ENCODE measurements at places on chromosomes 2 and 18.

DNA sequence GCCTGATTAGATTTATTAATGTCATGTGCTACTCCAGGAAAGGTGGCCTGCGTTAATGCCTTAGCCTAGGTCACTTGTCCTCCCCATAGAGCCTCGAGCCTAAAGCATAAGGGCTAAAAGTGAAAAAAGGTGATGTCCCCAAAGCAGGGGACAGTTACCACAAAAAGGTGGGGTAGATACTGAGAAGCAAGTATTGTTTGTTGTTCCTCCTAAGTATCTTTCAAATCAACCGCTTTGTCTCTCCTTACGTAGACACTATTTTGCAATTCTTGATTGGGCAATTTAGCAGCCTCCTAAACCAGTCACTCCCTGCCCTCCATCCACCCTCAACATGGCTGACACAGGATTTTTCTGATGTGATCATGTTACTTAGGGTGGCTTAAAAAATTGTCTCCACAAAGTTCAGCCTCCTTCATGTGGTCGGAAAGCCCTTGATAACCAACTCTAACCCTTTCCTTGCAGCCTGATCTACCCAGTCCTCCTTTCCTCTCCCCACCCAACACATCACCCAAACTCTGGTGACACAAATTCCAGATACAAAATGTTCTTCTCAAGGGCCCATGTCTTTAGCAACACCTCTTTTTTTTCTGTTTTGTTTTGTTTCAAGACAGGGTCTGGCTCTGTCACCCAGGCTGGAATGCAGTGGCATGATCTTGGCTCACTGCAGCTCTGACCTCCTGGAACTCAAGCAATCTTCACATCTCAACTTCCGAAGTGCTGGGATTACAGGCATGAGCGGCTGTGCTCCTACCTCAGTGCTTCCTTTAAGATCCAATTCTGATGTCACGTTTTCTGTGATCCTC is 6.9 kb downstream of the INHA start:
- no peak for DNase-seq

DNA sequence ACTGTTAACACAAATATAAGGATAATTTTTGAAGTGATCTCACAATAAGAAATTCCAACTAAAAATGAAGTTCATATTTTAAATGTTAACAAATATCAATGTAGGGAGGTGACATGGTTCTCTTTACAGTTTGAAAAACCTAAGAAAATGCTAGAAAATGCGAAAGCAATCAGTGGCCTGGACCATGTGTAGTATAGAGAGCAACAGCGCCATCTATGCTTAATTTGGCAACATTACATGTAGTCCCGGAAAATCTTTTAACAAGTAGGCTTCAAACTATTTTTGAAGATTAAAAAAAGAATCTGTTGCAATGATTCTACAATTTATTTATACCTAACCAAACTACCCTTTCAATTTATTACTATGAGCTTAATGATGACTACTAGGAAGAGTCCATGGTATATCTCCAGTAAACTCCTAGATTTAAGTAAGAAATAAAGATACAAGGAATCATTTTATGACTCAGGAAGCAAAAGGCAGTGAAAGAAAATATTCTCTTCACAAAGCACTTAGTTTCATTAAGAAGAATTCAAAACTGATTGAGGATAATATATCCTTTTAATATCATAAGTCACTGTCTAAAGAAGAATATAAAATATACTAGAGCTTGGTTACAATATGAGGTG is 33.3 kb downstream of the NDUFA10 start:
- peak; percentile 41 for DNase-seq

DNA sequence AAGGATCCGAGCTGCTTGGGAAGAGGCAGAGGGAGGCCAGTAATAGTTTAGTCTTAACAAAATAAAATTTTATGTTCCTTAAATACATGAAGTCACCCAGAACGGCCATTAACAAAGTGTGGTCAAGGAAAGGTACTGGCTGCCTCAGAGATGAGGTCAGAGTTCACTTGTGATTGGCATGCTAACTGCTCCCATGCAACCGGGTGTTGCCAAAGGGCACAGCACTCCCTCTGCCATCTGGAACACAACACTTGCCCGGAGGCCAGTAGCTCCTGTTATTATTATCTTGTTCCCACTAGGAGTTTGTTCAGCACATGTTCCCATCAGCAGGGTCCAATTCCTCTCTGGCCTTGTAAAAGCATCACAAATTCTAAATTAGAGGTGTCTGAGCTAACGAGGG is 207.0 kb downstream of the CYP26B1 start:
- no peak for DNase-seq

DNA sequence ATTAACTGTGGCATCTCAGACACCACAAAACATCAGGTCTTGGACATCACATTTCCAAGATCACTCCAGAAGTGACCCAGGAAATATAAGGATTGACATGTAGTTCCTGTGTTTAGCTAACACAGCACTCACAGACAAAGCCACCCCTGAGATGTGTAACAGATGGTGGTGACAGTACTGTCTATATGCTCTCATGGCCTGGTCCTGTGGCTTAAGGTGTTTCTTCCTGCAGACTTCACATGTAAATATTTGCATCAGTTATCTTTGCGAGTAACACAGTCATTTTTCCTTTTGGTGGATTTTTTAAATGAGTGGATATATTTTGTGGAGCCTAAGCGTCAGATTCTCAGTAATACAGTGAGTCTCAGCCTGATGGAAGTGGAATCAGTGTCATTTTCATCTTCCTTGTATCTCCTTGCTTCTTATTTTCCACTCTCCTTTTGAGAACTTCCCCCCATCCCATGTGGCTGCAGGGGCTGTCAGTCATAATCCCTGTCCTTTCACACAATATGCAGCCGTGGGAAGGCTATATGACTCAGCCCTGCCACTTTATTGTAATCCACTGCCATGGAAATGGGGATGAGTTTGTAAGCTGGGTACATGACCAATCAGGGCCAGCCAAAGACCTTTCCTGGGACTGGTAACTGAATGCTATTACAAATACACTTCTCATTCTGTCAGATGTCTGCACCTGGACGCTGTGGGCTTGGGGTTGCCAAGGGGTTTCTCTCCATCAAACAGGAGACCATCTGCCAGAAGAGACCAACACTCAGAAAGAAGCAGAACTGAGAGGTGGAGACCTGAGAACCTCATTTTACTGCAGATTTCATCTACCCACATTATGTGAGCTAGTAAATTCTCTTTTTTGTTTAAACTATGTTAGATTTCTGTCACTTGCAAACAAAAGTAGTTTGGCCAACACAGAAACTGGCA is 74.3 kb downstream of the ICOS start:
- DNase-seq, result no peak

GRCh38 chr2:212842544-212843185 is 304.1 kb upstream of the ERBB4 start:
- peak; percentile 76 for DNase-seq

- DNase-seq, result peak; percentile 85
Measured at GRCh38 chr2:8677646-8678592, 3.9 kb upstream of the ID2 start.

- DNase-seq, result peak; percentile 9
Measured at GRCh38 chr2:144288438-144288837, 231.5 kb downstream of the ZEB2 start.

- no peak for DNase-seq
Measured at GRCh38 chr2:71712158-71712818, 258.9 kb downstream of the DYSF start.

GRCh38 chr2:197358931-197359330 is 48.4 kb upstream of the ANKRD44 start:
- DNase-seq, result peak; percentile 53

DNA sequence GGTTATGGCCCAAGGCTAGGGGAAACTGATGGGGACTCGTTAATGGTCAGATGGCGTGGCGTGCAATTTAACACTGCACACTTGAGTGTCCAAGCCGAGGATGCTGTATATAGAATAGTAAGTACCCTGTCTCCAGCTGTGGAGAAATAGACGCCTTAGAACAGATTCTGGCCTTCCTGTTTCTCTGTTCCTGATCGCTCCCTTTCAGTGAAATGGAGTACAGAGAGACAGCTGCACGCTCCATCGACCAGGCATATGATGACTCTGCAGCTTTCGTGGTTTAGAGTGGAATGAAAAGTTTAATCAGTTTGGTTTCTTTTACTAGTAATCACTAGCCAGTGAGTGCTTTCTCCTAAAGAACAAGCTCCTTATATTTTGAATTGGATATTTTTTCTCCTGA is 213.4 kb downstream of the NEDD4L start:
- DNase-seq, result peak; percentile 42

DNA sequence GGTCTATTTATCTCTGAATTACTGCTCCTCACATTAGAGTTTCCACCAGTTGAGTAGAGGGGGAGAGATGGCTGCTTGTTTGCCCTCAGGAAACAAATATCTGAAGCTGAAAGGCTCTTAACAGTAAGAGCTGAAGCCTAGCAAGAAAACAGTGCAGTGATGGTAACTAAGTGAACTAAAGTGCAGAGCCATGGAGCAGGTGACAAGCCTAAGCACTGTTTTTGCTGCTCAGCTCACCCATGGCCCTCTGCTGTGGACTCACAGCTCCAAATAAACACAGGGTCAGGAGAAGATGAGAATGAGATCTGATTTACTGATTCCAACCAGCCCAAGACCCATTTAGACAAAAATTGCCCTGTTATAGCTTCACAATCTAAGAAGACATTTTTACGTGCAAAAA is 118.4 kb downstream of the ETAA1 start:
- DNase-seq, result no peak

- no peak for DNase-seq
Measured at GRCh38 chr2:130387071-130387400, 31.2 kb downstream of the PTPN18 start.

- DNase-seq, result no peak
Measured at GRCh38 chr2:48519593-48519992, 10.4 kb upstream of the STON1 start.
